ENCODE measurements at places on chromosomes 7 and 10.

- DNase-seq = no peak
Measured at GRCh38 chr10:121404611-121405010, 193.6 kb downstream of the FGFR2 start.

- no peak for DNase-seq
Measured at GRCh38 chr10:74901301-74901700, 74.9 kb downstream of the KAT6B start.

- DNase-seq = no peak
Measured at GRCh38 chr10:105358911-105359310, 717.8 kb downstream of the SORCS3 start.

DNA sequence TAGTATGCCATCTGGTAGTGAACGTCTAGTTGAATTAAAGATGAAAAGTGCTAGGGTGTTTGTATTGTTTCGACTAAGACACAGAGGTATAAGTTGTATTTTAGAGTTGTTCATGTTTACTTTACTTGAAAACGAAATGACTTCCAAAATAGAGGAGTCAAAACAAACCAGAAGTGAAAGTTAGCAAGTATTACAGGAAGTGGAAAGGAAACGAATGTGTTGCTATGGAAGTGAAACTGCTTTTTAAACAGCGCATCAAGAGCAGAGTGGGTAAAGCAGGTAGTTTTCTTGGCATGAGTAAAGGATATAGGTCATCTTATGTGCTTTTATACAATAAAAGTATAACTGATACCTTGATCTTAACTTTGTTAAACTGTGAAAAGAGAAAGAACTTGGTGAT lies 20.0 kb upstream of the GALNTL5 start:
- peak; percentile 48 for DNase-seq

DNA sequence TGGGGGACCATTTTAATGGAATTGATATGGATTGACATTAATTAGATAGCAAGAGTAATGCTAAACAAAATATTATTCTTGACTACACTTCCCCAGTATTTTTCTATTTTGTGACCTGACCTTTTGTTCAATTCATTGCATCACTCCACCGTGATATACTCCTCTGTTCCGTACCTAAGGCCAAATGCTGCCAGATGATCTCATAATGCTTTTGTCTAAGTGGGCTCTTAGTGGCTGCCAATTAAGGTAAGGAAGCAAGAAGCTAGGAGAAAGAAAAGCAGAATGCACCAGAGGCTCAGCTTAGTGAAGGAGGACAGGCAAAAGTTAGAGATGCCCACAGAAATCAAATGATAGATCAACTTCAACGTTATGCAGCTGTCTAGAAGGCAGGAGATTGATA lies 36.4 kb downstream of the FEZF1 start:
- no peak for DNase-seq

- DNase-seq = no peak
Measured at GRCh38 chr7:39826166-39826565, 123.9 kb upstream of the CDK13 start.

- no peak for DNase-seq
Measured at GRCh38 chr7:42981601-42982000, 49.4 kb downstream of the MRPL32 start.

- no peak for DNase-seq
Measured at GRCh38 chr10:90872648-90873020, 860 bp downstream of the RPP30 start.

- no peak for DNase-seq
Measured at GRCh38 chr7:28503396-28503795, 91.1 kb downstream of the CREB5 start.

GRCh38 chr10:79905322-79906314 lies 43.3 kb downstream of the SFTPD start:
- DNase-seq = no peak

DNA sequence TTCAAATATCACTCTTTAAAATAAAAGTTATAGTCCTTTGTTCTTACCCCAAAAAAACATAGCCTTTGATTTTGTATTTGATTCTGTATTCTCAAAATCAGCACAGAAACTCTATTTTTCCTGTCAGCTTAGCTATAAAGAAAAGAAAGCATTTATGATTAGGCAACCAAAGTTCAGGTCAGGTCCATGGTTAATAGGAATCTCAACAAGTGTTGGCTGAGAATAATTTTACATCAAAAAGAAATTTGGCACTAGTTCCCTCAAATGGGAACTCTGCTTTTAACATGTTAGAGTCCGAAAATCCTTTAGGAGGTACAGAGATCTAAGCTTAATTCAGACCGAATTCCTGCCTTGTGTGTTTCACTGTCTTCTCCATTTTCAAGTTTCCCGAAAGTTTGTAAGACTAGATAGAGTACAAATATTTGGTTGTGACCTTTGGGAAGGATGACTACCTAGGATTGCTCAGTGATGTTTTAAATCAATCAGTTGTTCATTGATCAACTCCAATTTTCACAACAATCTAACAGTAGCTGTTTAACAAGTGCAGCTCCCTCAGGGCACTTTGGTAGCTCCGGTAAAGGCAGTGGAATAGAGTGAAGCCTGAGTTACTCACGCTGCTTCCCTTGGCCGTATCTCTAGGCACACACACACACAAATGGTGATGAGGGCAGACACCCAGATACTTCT lies 8.8 kb upstream of the ENO4 start:
- no peak for DNase-seq

DNA sequence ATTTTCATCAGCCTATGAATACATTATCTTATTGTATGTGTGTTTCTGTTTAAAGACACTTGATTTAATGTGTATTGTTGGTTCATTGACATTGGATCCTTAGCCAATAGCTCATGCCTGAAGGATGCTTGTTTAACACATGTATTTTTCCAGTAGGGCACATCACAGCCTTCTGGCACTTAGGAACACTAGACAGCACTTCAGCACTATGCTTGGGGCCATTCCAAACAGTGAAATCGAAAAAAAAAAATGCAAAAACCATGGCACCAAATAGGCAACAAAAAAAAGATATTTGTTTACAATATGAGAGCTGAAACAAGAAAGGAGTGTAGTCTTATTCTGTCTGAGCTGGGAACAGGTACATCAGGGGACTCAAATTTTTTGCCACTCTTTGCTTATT lies 262.8 kb downstream of the SLC25A13 start:
- no peak for DNase-seq

DNA sequence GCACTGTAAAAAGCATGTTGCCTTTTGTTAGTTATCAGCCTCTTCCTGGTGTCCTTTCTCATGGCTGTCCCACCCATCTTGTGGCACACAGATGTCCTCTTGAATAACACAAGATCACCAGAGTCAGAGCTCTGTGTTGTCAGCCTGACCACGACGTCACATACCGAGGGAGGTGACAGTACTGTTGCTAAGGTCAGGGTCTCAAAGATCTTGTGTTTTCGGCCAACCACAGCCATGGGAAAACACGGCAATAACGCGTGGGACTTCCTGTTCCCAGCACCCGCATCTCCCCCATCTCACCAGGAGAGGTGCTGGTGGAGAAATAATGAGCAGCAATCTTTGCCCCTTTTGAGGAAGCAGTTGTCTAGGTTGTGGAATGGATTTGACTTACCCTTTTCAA lies 40.4 kb downstream of the NPVF start:
- no peak for DNase-seq

DNA sequence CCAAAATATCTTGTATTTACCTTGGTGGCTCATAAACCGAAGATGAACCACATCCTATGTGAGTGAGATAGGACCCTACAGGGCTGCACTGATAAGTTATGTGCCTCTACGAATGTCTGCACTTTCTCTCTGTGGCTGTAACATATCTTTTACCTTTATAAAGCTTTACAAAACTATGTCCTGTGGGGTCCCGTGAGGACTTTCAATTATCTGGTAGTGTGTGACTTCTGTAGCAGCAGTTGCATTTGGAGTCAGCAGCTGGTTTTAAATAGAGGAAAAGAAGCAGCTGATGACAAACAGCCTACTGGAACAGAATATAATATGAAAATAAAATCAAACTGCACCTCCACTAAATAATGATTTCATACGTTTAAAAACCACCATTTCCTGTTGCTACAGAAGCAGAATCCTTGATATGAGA lies 222.4 kb upstream of the GNAI1 start:
- no peak for DNase-seq

- no peak for DNase-seq
Measured at GRCh38 chr10:102167861-102168260, 15.7 kb downstream of the NOLC1 start.

GRCh38 chr10:33258967-33259366 lies 75.5 kb downstream of the NRP1 start:
- no peak for DNase-seq

DNA sequence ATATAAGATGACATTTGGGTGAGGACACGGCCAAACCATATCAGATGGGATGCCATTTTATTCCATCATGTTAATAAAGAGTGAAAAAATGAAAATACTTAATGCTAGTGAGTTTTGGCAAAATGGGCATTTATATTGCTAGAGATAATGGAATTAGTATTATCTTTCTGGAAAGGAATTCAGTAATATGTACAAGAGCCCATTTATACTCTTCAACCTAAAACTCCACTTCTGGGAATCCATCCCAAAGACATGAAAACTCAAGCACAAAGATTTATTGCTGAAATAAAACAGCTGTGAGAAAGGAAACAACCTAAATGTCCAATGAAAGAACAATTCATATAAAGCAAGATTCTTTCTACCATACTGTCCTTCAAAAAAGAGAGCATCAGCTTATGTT lies 96.0 kb upstream of the TMEM168 start:
- DNase-seq = no peak

DNA sequence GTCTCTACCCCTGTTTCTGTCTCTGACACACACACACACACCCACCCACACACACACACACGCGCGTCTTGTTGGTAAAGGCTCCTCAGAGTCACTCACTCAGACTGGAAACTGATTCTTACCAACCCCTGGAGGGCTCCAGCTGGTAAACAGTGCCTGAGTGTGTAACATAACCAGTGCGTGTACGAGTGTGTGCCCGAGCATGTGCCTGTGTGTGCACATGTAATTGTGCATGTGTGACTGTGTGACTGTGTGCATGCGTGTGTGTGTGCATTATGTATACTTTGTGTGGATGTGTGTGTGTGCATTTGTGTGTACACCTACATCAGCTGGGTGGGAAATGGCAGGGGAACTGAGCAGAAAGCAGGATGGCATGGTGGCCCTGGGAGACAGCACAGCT lies 317.1 kb downstream of the WDR37 start:
- no peak for DNase-seq

DNA sequence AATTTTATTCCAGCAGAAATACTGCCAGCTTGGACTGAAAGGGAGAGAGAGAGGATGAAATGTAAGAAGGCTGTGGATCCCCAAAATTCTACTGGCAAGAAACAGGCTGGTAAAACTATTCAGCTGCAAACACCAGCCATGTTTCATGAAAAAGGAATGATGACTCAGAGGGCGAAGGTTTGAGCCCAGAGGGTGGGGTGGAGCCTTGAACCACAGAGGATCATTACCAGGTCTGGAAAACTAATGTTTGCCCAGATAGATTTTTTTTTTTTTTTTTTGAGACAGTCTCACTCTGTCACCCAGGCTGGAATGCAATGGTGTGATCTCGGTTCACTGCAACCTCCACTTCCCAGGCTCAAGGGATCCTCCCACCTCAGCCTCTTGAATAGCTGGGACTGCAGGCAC lies 41.7 kb upstream of the NRF1 start:
- no peak for DNase-seq

DNA sequence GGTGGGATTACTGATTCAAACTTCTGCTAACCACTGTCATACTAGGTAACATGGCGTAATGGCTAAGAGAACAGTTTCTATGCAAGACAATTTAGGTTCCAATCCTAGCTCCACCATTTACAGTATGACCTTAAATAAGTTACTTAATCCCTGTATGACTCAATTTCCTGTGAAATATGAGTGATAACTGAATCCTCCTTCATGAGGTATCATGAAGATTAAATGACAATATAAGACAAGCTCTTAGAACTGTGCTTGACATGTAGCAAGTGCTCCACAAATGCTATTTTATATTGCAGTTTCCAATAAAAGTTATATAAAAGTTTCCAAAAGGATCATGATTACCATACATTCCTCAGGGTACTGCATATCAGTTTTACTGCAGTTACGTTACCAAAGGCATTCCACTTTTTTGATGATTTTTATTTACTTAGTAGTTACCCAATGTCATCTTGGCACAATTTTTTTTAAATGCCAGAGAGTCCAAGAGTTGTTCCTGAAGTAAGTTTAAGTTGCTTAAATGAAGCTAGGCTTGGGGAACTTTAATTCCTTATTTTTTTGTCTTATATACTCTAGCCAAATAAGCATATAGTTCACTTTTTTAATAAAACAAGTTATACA lies 7.1 kb downstream of the DOCK4 start:
- DNase-seq = no peak

GRCh38 chr10:72728462-72728861 lies 36.5 kb downstream of the MCU start:
- no peak for DNase-seq

DNA sequence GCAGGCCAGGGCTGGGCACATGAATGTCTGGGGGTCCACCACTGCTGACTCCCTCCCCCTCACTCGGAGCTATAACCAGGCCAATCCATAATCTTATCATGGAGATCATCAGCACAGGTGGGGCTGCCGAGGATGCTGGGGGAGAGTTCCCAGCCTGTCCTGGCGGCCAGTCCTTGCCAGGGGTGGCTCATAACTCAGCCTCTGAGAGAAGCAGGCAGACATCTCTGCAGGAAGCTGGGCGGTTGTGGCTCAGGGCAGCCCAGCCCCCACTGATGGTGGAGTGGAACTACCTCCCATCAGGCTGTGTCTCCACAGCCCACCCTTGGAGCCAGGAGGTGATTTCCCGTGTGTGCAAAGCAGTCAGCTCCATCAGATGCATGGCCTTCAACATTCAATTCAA lies 109.4 kb upstream of the ZNF92 start:
- no peak for DNase-seq

- DNase-seq = no peak
Measured at GRCh38 chr10:114068054-114068707, 24.5 kb downstream of the ADRB1 start.

DNA sequence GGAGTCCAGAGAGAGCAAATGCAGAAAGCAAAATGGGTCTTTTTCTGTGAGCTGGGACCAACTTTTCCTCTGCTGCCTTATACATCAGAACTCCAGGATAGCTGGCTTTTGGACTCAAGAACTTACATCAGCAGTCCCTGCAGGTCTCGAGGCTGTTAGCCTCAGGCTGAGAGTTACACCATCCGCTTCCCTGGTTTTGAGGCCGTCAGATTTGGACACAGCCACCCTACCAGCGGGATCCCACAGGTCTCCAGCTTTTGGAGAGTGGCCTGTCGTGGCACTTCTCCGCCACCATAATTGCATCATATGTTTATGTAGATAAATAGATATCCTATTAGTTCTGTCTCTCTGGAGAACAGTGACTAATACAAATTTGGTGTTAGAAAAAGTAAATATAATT lies 64.2 kb downstream of the TRIL start:
- no peak for DNase-seq

GRCh38 chr10:34696423-34696822 lies 118.7 kb downstream of the PARD3 start:
- DNase-seq = no peak

- no peak for DNase-seq
Measured at GRCh38 chr10:106981452-106982075, 182.9 kb downstream of the SORCS1 start.

GRCh38 chr7:34841326-34841725 lies 183.3 kb downstream of the NPSR1 start:
- DNase-seq = no peak

GRCh38 chr10:107497024-107497423 lies 332.5 kb upstream of the SORCS1 start:
- DNase-seq = no peak
